ENCODE measurements at places on chromosomes 5 and 9.

DNA sequence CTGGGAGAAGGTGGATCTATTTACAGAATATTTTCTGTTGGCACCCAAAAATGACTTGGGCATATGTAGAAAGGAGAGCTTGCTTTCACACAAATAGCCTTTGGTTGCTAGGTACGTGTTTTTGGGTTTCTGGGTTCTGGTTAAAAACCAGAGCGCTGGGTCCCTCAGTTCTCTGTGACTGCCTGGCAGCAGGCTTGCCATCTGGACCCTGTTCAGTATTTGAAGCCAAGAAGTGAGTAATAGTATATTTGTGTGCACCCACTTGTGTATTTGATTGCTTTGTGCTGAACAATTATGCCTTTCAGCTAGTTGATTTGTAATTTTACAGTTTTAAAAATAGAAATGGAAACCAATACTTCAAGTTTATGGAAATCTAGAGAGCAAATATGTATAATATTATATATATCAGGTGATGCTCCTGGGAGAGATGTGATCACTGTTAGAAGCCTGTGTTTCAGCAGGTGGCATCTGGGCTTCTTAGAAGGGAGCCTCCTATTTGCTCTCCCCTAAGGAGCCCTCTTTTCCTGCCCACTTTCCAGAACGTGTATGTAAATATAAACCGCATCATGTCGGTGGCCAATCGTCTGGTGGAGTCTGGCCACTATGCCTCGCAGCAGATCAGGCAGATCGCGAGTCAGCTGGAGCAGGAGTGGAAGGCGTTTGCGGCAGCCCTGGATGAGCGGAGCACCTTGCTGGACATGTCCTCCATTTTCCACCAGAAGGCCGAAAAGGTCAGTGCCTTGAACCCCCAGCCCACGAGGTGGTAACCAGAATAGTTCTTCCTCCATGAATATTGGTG lies 153.6 kb downstream of the TRIO start:
- H3K4me3 ChIP-seq, result no peak overlapping the region
- no peak overlapping the region for H3K27ac ChIP-seq
- no peaks in the 10 kb centered on the region for H3K4me1 ChIP-seq

- H3K4me1 ChIP-seq, result peaks cover 65% of the 10 kb centered on the region
- no peaks in the 10 kb centered on the region for H3K27me3 ChIP-seq
- no peak for DNase-seq
- no peaks in the 10 kb centered on the region for H3K36me3 ChIP-seq
- H3K4me3 ChIP-seq, result no peak overlapping the region
- peak overlapping the region; percentile 79 for H3K27ac ChIP-seq
Measured at GRCh38 chr5:124655251-124655917, 91.1 kb downstream of the ZNF608 start.

- no peaks in the 10 kb centered on the region for H3K27me3 ChIP-seq
- H3K36me3 ChIP-seq, result no peaks in the 10 kb centered on the region
- peak; percentile 66 for DNase-seq
- no peak overlapping the region for H3K4me3 ChIP-seq
- H3K27ac ChIP-seq, result no peak overlapping the region
- H3K4me1 ChIP-seq, result no peaks in the 10 kb centered on the region
Measured at GRCh38 chr5:118791926-118792734, 196.2 kb downstream of the DTWD2 start.

- peak; percentile 73 for DNase-seq
- H3K4me1 ChIP-seq, result no peaks in the 10 kb centered on the region
- no peak overlapping the region for H3K27ac ChIP-seq
- H3K4me3 ChIP-seq, result no peak overlapping the region
- H3K27me3 ChIP-seq, result no peaks in the 10 kb centered on the region
Measured at GRCh38 chr5:57887851-57888621, 405.4 kb upstream of the ACTBL2 start.

GRCh38 chr9:13568841-13569601 lies 289.5 kb upstream of the MPDZ start:
- no peaks in the 10 kb centered on the region for H3K36me3 ChIP-seq
- DNase-seq, result peak; percentile 62
- H3K4me1 ChIP-seq, result peaks cover 25% of the 10 kb centered on the region

DNA sequence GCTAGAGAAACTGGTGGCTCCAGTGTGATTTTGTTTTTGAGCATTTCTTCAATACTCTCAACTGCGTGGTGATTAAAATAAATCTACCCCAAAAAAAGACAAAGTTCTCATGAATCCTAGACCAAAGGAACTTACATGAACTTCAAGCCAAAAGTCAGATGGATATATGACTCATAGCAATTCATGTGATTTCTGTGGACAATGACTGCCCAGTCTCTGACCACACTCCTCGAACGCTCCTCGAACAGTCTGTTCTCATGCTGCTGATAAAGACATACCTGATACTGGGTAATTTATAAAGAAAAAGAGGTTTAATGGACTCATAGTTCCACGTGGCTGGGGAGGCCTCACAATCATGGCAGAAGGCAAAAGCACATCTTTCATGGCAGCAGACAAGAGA lies 46.4 kb upstream of the CEP78 start:
- DNase-seq, result no peak
- no peaks in the 10 kb centered on the region for H3K4me1 ChIP-seq
- H3K27ac ChIP-seq, result no peak overlapping the region

DNA sequence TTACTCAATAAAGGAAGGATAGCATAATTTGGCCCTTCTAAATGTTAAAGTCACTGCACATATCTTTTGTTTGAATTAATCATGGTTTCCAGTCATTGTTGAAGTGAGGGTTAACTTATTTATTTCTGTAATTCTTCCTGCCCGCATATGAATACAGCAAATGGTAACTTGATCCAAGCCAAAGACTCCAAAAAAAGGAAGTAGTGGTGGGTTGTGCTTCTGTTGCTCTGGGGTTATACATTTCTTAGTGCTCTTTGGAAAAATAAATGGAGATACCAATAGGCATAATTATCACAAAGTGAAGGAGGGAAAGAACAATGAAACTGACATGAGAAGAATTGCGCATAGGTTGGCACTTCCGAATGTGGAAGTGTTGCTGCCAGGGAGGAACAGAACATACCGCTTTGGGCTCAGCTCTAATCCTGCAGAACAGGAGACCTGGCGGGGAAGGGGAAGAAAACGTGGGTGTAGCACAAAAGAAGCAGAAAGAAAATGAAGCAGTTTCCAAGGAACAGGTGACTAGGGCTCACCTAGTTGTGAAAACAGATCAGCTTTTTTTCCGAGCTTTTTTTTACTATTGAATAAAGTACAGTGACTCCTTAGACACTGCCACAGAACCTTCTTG lies 69.7 kb upstream of the TAF11L2 start:
- H3K4me1 ChIP-seq, result no peaks in the 10 kb centered on the region
- no peaks in the 10 kb centered on the region for H3K36me3 ChIP-seq
- H3K27me3 ChIP-seq, result peaks cover 5% of the 10 kb centered on the region
- H3K27ac ChIP-seq, result no peak overlapping the region
- DNase-seq, result no peak

GRCh38 chr9:122307925-122308324 lies 43.2 kb downstream of the MRRF start:
- H3K4me3 ChIP-seq, result no peak overlapping the region
- peak; percentile 92 for DNase-seq
- no peaks in the 10 kb centered on the region for H3K27me3 ChIP-seq
- H3K27ac ChIP-seq, result peak overlapping the region; percentile 84
- H3K36me3 ChIP-seq, result peaks cover 2% of the 10 kb centered on the region

DNA sequence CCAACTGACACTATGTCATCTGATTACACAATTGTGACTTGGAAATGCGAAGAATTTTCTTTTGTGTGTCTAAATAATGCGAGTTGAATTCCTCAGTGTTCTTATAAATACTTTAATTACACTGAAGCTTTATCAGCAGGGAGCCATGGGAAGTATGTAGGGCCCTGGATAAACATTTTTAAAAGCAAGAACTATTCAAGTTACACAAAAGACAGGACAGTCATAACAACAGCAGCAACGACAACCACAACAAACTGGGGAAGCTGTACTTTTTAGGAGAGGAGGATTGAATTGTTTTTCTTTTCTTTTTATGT lies 250.3 kb upstream of the ZNF608 start:
- H3K27me3 ChIP-seq, result no peaks in the 10 kb centered on the region
- H3K4me1 ChIP-seq, result peaks cover 8% of the 10 kb centered on the region
- no peak overlapping the region for H3K4me3 ChIP-seq
- H3K27ac ChIP-seq, result no peak overlapping the region
- H3K36me3 ChIP-seq, result no peaks in the 10 kb centered on the region

DNA sequence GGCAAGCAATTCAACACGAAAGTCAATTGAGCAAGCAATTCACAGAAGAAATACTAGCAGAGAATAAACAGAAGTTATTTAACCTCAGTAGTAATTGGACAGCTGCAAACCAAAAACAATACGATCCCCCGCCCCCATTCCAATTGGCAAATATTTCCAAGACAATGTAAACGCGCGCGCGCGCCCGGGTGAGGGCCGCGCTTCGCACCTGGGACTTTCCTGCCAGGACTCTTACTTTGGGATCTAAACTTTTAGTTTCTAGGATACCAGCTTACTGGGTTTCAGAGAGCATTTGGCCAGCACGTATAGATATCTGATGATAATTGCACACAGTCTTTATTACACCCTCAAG lies 8.6 kb downstream of the RUFY1 start:
- peaks cover 17% of the 10 kb centered on the region for H3K4me1 ChIP-seq
- peak; percentile 61 for DNase-seq
- H3K36me3 ChIP-seq, result peaks cover 8% of the 10 kb centered on the region

- H3K27me3 ChIP-seq, result no peaks in the 10 kb centered on the region
- H3K4me1 ChIP-seq, result no peaks in the 10 kb centered on the region
- no peak overlapping the region for H3K27ac ChIP-seq
Measured at GRCh38 chr9:116501871-116502270, 185.2 kb upstream of the TRIM32 start.

DNA sequence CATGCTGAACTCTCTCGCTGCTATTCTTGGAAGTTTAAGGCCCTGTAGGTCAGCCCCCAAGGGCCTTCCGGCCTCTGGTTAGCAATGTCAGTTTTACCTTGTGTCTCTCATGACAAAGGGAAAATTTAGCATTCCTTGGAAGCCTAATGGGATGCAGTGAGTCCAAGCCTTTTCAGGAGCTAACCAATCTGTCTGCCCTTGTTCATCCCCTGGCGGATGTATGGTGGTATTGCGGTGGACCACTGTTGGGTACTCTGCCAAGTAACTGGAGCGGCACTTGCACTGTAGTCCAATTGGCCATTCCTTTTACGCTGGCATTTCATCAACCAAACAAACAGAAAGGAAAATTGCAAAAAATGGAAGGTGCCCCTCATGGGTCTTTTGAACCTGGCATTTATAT lies 318.4 kb upstream of the NMUR2 start:
- no peaks in the 10 kb centered on the region for H3K36me3 ChIP-seq
- H3K27ac ChIP-seq, result no peak overlapping the region
- no peak for DNase-seq
- H3K4me3 ChIP-seq, result no peak overlapping the region
- H3K4me1 ChIP-seq, result no peaks in the 10 kb centered on the region
- H3K27me3 ChIP-seq, result no peaks in the 10 kb centered on the region

DNA sequence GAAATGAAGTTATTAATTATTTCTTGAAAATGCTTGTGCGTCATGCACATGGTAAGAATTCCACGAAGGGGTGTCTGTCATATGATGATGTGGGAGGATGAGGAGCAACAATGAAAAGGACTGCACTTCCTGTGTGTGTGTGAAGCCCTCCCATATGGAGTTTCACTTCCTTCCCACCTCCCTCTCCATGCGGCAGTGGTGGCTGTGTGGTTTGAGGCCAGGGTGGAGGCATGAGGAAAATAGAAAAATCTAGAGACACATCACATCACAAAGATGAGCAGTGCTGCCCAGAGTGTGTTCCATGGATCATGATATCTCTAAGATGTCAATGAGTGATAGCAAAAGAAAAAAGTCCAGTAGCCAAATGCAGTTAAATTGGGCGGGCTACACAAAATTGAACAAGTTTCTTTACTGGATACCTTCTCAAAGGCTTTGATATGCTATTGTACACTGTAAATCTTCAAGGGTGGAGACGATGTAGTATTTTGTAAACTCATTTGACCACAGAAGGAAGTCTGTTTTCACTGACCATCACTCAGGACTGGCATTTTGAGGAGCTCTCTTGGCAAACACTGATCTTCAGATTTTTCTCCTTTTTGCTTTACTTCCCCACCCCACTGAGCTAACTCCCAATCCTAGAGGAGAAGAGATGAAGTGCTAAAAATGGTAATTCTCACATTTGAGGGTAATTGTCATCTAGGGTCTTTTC lies 55.7 kb upstream of the EQTN start:
- no peaks in the 10 kb centered on the region for H3K36me3 ChIP-seq
- no peak for DNase-seq
- H3K4me3 ChIP-seq, result no peak overlapping the region
- H3K27ac ChIP-seq, result no peak overlapping the region
- no peaks in the 10 kb centered on the region for H3K4me1 ChIP-seq
- H3K27me3 ChIP-seq, result no peaks in the 10 kb centered on the region

- peak overlapping the region; percentile 69 for H3K4me3 ChIP-seq
- H3K4me1 ChIP-seq, result peaks cover 10% of the 10 kb centered on the region
- DNase-seq, result no peak
- H3K27me3 ChIP-seq, result no peaks in the 10 kb centered on the region
- no peaks in the 10 kb centered on the region for H3K36me3 ChIP-seq
Measured at GRCh38 chr9:4738866-4739586, 2.0 kb downstream of the AK3 start.

GRCh38 chr5:169697976-169698375 lies 60.9 kb downstream of the DOCK2 start:
- peaks cover 34% of the 10 kb centered on the region for H3K4me1 ChIP-seq
- H3K4me3 ChIP-seq, result no peak overlapping the region
- DNase-seq, result no peak

DNA sequence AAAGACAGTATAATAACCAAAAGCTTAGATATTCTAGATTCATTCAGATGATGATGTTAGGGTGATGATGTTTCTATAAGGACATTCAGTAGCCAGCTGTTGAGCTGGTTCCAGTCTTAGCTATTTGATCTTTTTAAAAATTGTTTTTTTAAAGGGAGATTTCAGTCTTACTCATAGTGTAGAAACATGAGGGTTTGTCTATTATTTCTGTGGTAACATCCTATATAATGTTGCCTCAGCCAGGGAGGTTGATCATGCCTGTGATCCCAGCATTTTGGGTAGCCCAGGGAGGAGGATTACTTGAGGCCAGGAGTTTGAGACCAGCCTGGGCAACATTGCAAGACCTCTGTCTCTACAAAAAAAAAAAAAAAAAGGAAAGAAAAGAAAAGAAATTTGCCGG lies 167.8 kb downstream of the DOCK2 start:
- H3K4me1 ChIP-seq, result no peaks in the 10 kb centered on the region
- no peak overlapping the region for H3K4me3 ChIP-seq
- no peak overlapping the region for H3K27ac ChIP-seq
- DNase-seq, result no peak
- no peaks in the 10 kb centered on the region for H3K36me3 ChIP-seq
- H3K27me3 ChIP-seq, result no peaks in the 10 kb centered on the region
